ENCODE measurements at places on chromosomes 1 and 21.

GRCh38 chr1:57986432-57986831 is 560.1 kb downstream of the OMA1 start:
- DNase-seq: no peak

DNA sequence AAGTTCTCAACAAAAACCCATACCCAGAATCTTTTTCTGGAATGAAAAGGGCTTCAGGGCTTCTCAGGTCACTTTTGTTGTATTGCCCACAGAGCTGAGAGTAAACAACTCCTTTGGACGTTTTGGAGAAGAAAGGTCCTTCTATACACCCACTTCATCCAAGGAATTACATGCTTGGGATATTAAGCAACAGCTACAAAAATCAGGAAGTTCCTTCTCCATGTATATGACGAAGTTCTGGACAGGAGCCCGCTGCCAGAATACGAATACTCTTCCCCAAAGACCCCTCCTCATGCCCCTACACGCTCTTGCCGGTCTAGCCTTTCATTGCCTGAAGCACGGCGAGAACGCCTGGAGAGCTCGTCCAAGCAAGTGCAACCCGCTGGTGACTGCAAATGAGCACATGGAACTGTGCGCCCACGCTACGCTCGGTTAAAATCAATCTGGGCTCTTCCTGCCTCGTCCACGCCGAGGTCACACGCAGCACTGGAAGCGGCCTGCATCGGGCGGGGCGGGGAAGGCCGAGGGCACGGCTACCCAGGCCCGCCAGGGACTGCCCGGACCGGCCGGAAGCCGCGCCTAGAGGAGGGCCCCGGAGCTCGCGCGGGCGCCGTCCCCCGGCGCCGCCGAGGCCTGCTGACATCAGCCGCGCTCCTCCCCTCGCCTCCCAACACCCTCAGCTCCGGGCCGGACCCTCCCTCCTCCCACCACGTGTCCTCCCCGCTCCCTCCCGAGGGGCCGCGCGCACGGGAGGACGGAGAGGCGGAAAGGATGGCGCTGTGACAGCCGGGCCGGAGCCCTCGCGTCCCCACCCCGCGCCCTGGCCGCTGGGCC is at the start of gene POGK:
Gene POGK, plus strand, starts transcription at position 710 of the 834 bp plus-strand sequence. CDS start 1,482 bp downstream, outside the sequence.
- peak; percentile 69 for DNase-seq

GRCh38 chr1:236543065-236543669 is 19.4 kb downstream of the LGALS8 start:
- no peak for DNase-seq

GRCh38 chr1:163820766-163821165 is 499.0 kb downstream of the NUF2 start:
- no peak for DNase-seq

DNA sequence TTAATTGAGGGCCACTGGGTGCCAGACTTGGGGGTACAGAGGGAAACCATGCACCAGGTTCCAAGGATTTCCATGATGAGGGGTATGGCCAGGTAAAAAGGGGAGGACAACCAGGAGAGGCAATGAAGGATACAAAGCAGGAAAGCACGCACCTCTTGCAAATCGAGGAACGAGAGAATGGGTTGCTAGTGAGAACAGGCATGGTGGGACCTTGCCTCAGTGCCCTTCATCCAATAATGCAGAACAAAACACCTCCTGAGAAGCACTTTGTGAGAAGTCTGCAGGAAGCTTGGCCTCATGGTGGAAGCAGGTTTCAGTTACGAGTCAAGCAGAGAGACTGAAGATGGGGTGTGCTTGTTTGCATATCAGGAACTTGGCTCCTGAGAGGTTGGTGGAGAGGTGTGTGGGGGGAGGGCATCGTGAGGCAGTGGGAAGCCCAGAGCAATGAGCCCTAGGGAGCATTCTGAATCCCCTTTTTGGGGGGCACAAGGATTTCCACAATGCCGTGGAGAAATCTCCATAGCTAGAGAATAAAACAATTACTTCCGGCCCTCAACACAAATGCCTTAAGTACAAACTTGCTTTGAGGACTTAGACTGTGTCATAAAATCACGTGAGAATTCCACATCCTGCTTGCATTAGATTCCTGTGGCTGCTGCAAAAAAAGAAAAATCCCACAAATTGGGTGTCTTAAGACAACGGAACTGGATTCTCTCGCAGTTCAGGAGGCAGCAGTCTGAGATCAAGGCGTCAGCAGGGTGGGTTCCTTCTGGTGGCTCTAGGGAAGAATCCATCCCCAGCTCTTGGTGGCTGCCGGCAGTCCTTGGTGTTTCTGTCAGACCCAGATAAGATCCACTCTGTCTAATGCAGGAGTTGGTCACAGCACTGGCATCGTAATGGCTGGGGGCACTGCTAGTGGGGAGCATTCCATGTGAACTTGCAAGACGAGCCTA is 54.9 kb upstream of the BACE2 start:
- DNase-seq: no peak

GRCh38 chr1:19423130-19423529 is 62.2 kb downstream of the CAPZB start:
- no peak for DNase-seq

- DNase-seq: no peak
Measured at GRCh38 chr1:22808676-22809483, 98.2 kb downstream of the EPHB2 start.

DNA sequence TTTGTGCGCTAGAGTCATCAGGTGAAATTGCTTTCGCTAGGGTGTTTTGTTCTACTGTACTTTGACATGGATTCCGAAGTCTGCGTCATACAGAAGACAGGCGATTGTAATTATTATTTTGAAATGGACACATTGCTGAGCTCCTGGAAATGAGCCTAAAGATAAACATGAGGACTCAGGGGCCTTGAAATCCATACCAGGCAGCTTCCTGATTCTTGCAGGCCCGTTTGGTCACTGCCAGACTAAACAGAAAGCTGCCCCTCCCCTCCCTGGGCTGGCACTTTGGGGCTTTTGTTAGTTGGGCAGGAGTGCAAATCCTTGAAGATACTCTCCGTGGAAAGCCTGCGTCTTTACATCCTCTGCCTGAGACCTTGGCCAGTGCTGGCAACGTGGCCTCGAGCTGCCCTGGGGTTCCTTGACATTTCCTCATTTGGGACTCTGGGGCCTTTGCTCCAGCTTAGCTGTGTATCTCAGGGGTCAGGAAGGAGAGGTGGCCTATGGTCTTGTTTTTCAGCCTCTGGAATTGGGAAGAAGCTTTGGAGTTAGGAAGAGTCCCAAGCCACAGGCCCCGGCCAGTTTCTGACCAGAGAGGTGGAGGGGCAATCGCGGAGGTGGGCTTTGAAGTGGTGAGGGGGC is 26.9 kb upstream of the KCNE2 start:
- DNase-seq: no peak

DNA sequence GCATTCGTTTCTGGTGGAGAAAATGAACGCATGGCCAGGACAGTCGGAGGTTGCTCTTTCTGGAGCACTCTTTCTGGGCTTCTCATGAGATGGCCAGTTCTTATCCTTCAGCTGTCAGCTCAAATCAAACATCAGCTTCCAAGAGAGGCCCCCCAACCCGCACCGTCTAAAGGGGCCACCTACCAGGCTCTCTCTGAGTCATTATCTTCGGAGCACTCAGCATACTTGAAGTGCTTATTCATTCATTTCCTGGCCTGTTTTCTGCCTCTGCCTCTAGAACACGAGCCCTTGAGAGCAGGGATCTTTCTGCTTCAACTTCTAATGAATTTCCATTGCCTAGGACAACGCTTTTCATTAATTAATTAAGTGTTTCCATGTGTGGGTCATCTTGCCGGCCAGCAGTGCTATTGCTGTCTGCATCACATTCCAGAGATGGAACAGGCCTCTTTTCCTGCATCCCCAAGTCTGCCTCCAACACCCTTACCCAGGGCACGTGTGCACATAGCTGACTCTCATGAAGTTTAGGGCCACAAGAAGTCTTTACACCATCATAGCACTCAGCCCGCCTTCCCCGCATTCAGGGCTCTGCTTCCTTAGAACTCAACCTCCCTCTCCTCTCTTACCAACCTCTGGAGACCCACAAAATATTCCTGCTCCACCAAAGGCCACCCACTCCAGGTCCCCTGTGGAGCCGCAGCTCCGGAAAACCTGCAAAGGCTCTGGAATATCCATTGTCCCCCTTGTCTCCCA is 52.1 kb upstream of the LAPTM5 start:
- no peak for DNase-seq

DNA sequence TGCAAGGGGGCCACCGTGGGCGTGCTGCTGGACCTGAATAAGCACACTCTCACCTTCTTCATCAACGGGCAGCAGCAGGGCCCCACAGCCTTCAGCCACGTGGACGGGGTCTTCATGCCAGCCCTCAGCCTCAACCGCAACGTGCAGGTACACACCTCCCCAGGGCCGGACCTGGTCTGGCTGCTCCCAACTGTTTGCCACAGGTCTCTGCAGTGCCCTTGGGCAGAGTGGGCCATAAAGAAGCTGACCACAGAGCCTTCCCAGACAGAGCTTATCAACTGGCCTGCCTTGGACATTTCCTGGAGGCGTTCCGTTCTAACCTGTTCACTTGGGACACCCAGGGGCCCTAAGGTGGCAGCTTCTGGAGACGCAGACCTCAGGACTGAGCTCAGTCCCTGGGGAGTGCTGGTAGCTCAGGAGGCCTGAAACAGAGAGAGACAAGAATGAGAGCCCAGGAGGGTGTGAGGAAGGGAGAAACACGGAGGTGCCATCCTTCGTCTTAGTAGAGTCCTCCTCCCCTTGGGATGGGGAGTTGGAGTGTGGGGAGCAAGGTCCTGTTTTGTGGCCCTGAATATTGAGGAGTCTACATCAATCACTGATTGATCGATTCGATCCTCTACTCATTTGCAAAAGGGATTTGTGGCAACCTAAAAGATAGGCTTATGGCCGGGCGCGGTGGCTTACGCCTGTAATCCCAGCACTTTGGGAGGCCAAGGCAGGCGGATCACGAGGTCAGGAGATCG is 27.0 kb upstream of the GNPAT start:
- no peak for DNase-seq

- DNase-seq: no peak
Measured at GRCh38 chr1:218516526-218516925, 171.4 kb downstream of the TGFB2 start.

DNA sequence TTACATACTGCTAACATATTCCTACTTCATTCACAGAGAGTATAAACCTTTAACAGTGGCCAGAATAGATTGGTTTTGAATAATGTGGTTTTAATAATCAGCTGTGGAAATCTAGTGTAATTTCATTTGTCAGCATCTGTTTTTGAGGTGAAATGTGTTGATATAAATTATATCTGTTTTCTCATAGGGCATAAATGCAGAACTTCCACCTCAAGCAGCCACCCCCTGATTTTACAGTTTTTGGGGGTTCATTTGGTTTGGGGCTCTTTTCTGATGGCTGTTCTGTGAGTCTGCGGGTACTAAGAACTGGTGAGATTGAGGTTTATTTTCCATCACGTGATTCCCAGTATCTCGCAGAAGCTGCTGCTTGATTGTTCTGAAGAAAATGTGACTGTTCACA is 23.2 kb downstream of the EDARADD start:
- no peak for DNase-seq

GRCh38 chr21:36803816-36804439 is 105.0 kb downstream of the SIM2 start:
- no peak for DNase-seq

DNA sequence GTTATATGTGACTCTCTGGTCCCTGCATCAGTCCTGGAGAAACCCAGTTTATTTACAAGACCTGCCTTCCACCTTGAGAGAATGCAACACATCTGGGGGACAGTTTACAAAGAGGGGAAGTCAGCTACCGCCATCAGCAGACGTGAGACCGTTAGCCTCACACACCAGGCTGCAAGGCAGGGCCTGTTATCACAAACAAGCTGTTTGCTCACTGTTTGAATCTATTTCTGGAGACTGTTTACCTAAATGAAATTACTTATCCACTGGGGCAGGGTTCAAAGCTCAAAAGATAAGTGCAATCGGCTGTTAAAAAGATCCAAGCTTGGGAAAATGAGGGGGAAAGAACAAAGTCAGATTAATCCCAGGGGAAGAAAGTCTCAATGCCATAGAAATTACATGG is 134.4 kb downstream of the ZNF281 start:
- DNase-seq: no peak

- DNase-seq: no peak
Measured at GRCh38 chr1:221335161-221336101, 406.5 kb downstream of the DUSP10 start.

GRCh38 chr1:152392909-152393308 is 21.2 kb downstream of the CRNN start:
- DNase-seq: peak; percentile 14

- DNase-seq: no peak
Measured at GRCh38 chr1:179264507-179264906, 29.1 kb upstream of the SOAT1 start.

DNA sequence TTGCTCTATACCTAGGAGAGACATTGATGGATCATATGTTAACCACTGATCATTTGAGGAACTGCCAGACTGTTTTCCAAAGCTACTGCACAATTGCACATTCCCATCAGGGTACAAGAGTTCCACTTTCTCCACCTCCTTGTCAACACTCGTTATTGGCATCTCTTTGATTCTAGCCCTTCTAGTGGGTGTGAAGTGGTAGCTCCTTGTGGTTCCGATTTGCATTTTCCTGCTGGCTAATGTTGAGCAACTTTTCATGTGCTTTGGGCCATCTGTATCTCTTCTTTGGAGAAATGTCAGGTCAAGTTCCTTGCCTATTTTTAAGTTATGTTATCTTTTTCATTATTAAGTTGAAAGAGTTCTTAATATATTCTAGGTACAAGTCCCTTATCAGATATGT is 90.1 kb downstream of the DMRTB1 start:
- no peak for DNase-seq

Measured in T-helper 9 cell (primary cell).